Activated CD4-positive, alpha-beta T cell treated with anti-CD3 and anti-CD28 coated beads, Interleukin-2, amount 10 ng/mL, durations not matched to agents 7 days and 5 days (primary cell): ENCODE measurements at places on chromosomes 1 and 21.

DNA sequence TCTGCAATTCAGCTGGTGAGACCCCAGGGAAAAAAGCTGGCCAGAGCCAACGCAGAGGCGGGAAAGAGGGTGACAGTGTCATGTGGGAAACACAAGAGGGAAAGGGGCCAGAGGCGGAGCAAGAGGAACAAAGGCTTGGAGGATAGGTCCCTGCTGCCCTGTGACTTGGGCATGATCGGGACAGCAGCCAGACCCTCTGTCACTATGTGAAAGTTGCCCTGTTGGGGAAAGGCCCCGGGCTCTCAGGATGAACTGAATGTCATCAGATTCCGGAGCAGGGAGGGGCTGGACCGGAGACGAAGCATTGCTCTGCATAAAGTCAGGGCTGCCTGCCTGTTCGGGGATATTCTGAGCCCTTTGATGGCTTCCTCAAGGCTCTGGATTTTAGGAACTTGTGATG lies 5.7 kb upstream of the ELF3 start:
- no peak for DNase-seq

DNA sequence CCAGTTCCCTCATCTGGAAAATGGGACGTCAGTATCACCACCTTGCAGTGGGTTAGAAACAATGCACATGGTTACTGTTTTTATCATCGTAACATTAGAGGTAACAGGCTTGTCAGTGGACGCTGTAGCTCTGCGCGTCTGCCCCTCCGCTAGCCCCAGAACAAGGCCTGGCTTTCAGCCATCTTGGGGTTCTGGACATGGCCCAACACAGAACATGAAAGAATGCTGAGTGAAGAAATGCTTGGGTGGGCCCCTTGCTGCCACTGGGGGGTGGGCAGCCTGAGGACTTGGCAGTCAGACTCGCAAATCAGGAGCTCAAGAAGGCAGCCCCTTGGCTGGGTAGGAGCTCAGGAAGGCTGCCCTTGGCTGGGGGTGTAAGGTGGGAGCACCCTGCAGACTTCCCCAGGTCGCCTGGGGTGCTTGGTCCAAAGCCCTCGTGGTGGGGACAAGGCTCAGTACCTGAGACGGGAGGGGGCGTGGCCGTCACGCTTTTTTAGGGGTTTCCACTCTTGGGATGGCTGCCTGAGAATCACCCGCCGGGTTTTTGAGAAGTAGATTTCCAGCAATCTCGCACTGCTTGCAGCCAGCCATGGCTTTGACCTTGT lies 51.7 kb downstream of the SLC37A1 start:
- no peak for DNase-seq

- no peak for DNase-seq
Observed at GRCh38 chr1:74162333-74162732, 35.6 kb downstream of the LRRIQ3 start.

DNA sequence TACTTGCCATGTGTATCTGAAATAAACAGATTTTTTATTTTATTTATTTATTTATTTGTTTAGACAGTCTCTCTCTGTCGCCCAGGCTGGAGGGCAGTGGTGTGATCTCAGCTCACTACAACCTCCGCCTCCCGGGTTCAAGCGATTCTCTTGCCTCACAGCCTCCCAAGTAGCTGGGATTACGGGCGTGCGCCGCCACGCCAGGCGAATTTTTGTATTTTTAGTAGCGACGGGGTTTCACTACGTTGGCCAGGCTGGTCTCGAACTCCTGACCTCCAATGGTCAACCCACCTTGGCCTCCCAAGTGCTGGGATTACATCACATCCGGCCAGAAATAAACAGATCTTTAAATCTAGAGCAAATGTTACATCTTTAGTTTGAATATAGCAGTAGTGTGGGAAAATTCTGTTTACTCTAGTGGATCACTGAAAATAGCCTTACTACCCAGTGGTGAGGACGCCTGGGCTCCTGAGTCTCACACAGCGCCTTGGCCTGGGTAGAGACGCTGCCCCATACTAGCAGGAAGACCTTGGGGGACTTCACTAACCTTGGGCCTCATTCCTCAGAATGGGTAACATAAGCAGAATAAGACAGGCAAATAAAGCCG lies 709 bp downstream of the GART start:
- no peak for DNase-seq

DNA sequence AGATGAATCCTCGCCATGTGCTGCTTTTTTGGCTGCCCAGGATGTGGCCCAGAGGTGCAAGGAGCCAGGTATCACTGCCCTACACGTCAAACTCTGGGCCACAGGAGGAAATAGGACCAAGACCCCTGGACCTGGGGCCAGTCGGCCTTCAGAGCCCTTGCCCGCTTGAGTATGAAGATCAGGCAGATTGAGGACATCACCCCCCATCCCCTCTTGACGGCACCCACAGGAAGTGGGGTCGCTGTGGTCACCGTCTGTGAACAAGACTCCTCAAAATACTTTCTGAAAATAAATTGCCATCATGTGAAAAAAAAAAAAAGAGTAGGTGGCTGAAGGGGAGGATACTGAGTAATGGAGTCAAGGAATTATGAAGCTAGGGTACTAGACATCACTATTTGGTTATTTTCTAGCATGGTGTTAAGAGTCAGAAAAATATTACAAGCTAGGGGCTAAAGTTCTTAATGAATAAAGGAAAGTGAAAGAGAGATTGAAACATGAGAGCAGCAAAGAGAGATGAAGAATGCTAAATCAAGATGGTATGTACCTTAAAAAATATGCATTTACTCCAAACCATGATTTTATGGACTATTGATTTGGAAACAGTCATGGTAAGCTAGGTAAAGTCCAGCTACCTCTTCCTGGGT lies 84.9 kb downstream of the CLEC20A start:
- no peak for DNase-seq

GRCh38 chr21:30083225-30083945 lies 83.2 kb downstream of the CLDN17 start:
- DNase-seq: no peak

DNA sequence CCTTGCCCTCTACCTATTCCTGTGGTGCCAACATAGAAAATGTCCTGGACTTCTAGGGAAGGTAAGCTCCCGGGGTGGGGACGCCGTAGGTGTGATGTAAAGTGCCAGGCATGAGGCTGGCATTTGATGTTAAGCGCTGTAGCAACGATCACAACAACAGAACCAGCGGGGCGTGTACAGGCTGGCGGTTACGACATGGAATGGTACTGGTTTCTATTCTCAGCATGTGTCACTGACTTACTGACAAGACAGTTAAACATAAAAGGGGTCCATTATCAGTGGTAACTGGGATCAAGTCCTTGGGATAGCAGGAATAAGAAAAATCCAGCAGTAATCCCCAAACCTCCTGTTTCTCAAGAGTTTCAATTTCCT lies 58.9 kb downstream of the TGFBR3 start:
- DNase-seq: no peak

DNA sequence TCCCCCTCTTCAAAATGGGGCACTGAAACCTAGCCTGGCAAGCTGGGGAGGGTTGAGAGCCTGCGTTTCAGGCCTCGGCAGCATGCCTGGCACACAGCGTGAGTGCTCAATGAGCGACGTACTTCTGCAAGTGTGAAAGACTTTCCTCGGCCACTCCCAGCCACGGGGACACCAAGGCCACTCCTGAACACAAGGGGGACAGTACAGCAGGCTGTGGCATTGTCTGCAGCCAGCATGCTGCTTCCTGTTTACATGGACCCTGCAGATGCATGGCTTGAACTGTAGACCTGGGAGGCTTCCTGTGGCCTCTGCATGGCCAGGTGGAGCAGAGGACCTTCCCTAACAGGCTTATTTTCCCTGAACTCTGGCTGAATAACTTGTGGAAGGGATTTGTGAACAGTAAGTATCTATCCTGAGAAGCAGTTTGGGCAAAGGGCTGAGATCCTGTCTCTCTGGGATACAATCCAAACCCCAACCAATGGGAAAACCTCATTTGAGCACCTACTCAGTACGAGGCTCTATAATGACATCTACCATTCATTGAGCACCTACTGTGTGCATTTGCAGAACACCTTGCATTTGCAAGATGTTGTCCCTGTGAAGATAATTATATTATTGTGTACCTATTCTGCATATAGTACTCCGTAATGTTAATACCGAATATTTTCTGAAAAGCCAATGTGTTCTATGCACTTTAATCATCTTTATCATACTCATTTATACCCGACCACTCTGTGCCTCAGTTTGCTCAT lies 9.9 kb upstream of the HSPG2 start:
- no peak for DNase-seq

GRCh38 chr1:89706700-89707012 lies 73.7 kb downstream of the LRRC8C start:
- DNase-seq: no peak

- DNase-seq: no peak
Observed at GRCh38 chr1:206975306-206975705, 5.0 kb upstream of the FCAMR start.

DNA sequence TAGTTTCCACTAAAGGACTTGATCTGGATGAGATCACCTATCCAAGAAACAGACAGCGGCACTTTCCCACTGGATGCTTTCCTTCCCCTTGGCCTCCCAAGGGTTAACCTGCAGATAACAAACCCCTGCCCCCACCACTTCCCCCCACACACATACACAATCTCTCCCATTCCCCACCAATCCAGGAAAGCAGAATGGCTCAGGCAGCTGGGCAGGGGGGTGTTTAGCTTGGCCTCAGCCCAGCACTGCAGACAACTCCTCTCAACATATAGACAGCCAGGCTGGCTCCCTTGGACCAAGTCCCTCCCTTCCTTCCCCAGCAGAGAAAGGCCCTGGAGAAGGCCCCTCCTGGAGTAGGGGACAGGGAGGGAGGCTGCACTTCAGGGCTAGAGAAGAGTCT lies 24.6 kb downstream of the PLEKHA6 start:
- DNase-seq: no peak

- DNase-seq: peak; percentile 60
Observed at GRCh38 chr21:45224189-45224938, 63.3 kb downstream of the POFUT2 start.

- DNase-seq: no peak
Observed at GRCh38 chr1:21550097-21550496, 40.9 kb downstream of the ALPL start.

- DNase-seq: no peak
Observed at GRCh38 chr1:207987164-207987563, 76.2 kb upstream of the CD34 start.

DNA sequence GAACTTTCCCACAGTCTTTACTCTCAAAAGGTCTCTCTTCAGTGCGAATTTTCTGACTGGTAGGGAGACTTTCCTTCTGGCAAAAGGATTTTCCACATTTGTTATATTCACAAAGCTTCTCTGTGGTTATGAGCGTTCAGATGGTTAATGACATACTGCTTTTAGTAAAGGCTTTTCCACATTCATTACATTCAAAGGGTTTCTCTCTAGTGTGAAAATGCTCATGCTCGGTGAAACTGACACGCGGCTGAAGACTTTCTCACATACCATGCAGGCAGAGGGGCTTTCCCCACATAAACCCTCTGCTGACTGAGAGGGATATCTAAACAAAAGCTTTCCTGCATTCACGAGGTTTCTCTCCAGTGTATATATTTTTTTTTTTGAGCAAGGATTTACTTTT lies 9.9 kb upstream of the KLF18 start:
- no peak for DNase-seq

DNA sequence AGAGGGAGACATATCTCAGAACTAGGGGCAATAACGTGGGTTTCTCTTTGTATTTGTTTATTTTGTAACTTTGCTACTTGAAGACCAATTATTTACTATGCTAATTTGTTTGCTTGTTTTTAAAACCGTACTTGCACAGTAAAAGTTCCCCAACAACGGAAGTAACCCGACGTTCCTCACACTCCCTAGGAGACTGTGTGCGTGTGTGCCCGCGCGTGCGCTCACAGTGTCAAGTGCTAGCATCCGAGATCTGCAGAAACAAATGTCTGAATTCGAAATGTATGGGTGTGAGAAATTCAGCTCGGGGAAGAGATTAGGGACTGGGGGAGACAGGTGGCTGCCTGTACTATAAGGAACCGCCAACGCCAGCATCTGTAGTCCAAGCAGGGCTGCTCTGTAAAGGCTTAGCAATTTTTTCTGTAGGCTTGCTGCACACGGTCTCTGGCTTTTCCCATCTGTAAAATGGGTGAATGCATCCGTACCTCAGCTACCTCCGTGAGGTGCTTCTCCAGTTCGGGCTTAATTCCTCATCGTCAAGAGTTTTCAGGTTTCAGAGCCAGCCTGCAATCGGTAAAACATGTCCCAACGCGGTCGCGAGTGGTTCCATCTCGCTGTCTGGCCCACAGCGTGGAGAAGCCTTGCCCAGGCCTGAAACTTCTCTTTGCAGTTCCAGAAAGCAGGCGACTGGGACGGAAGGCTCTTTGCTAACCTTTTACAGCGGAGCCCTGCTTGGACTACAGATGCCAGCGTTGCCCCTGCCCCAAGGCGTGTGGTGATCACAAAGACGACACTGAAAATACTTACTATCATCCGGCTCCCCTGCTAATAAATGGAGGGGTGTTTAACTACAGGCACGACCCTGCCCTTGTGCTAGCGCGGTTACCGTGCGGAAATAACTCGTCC lies 1.3 kb upstream of the OLIG2 start:
- DNase-seq: no peak

- DNase-seq: no peak
Observed at GRCh38 chr1:204314893-204315658, 44.7 kb downstream of the PLEKHA6 start.

- no peak for DNase-seq
Observed at GRCh38 chr1:152026895-152027294, 9.9 kb downstream of the S100A11 start.

DNA sequence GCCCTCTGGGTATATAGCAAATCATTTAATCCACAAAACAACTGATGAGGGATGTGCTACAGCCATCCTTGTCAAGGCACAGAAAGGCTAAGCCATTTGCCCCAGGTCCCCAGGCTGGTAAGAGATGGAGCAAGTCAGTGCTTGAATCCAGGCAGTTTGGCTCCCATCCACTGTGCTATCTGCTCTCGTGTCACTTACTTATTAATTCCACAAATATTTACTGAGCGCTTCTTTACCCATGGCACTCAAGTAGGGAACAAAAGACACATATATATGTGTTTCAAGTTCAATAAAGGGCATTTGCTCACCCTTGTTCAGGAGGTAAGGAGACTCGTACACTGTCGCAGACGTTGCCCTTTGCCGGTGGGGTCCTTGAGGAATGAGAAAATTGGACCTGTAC lies 38.6 kb upstream of the MPZL1 start:
- no peak for DNase-seq

DNA sequence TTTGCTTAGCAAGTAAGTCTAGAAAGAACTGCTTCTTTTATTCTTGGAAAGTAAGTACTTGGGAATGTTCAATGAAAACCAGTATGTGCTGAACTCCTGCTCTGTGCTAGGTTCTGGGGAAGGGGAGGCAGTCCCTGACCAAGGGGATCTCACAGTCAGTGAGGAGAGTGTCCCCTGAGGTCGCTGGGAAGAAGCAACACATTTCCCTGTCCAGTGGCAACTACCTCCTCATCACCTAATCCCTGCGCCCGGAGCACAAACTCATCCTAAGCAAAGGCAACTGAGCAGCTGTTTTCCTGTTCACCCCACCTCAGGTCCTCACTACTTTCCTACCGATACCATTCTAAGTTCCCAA lies 61.7 kb upstream of the ANGPTL1 start:
- DNase-seq: no peak
